ENCODE measurements at places on chromosomes 7 and 10.

DNA sequence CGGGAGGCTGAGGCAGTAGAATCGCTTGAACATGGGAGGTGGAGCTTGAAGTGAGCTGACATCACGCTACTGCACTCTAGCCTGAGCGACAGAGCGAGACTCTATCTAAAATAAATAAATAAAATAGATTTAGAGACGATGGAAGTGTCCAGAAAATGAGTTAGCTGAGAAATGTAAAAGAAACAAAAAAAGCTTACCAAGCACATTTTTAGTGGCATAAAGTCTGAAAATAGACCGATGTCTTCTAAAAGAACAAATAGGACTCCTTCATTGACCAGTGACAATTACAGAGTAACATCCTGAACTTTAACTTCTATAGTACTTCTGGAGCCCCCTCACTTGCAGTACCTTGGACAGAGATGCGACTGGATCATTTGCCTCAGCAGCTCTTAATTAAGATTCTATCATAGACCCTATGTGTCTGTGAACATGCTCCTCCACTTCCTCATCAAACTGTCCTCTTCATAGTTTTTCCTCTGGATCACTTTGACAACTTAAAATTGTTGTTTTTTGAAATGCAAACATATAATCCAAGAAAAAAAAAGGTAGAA lies 25.2 kb upstream of the SRPK2 start:
- no peak for DNase-seq

GRCh38 chr10:6813306-6813705 lies 233.2 kb upstream of the PRKCQ start:
- no peak for DNase-seq

- DNase-seq = no peak
Observed at GRCh38 chr10:58394471-58394870, 9.3 kb downstream of the TFAM start.

- no peak for DNase-seq
Observed at GRCh38 chr10:88852327-88852726, 683 bp upstream of the ANKRD22 start.

GRCh38 chr7:142348100-142348499 lies 90.2 kb upstream of the PRSS58 start:
- DNase-seq = no peak

DNA sequence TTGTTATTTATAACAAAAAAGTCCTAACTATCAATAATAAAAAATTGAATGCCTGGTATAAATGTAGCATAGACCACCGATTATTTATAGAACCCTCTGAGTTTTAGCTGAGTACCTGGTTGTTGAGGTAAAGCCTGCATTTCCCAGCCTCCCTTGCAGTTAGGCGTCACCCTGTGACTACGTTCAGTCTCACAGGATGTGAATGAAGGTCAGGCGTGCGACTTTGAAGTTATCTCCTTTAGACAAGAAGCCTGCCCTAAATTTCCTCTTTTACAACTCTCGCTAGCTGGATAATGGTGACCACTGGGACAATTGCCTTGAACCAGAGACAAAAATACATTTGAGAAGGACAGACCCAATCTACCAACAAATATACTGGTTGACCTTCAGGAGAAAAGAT lies 67.5 kb upstream of the TES start:
- DNase-seq = no peak

DNA sequence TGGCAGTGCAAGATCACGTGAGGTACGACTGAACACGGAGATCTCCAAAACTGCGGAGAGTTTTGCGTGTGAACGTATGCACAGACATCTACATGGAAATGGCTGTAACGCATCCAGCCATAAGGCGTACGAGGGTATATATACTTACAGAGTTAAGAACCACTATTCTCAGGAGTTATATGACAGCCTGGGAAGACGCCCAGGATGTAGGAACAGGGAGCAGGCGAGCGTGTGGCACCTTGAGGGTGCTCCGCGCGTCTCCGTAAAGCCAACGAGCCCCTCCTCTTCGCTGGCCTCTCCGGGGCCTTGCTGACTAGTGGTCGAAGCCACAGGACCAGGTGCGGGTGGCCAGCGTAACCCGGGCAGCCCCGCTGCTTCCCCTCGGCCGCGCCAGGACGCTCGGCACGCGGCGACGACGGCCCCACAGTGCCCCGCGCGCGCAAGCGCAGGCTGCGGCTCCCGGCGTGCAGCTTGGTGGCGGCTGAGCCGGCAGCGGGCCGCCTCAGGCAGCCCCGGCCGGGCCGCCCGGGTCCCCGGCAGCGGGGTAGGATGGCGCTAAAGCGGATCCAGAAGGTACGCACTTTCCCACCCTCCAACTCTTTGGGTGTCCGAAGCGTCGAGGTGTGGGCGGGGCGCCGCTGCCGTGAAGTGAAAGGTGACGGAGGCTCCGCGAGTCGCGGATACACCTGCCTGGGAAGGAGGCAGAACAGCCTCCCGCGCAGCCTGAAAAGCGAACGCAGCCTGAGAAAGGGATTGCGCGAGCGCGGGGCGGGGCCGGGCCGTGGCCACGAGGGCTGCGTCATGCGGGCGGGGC lies at the start of gene UBE2D4:
TSS of gene UBE2D4 (plus strand) at position 453 of the 814 bp plus-strand sequence. CDS start at position 550, 97 bp downstream.
- DNase-seq = peak; percentile 62

- no peak for DNase-seq
Observed at GRCh38 chr7:107499731-107500130, 29.9 kb downstream of the GPR22 start.

DNA sequence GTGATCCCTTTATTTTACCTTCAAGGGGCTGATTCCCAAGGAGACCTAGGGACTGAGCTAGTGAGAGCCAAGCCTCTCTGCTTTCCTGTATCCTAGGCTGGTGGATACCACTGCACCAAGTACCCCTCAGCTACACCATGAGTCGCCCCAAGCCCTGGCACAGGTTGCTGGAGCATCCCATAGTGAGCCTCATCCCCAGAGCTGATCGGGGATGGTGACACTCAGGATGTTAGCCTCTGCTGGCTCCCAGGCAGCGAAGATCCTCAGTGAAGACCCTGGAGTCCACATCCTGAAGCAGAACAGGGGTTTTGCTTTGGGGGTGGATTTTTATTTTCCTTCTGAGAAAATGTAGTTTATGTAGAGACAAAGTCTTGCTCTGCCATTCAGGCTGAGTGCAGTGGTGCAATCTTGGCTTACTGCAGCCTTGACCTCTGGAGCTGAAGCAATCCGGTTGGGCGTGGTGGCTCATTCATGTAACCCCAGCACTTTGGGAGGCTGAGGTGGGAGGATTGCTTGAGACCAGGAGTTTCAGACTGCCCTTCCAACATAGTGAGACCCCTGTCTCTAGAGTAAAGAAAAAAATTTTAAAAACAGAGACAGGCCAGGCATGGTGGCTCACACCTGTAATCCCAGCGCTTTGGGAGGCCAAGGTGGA lies 12.5 kb upstream of the ZNF212 start:
- DNase-seq = no peak

- no peak for DNase-seq
Observed at GRCh38 chr10:132319853-132320653, 11.9 kb upstream of the LRRC27 start.

- peak; percentile 69 for DNase-seq
Observed at GRCh38 chr7:7732621-7733281, 14.3 kb upstream of the RPA3 start.

DNA sequence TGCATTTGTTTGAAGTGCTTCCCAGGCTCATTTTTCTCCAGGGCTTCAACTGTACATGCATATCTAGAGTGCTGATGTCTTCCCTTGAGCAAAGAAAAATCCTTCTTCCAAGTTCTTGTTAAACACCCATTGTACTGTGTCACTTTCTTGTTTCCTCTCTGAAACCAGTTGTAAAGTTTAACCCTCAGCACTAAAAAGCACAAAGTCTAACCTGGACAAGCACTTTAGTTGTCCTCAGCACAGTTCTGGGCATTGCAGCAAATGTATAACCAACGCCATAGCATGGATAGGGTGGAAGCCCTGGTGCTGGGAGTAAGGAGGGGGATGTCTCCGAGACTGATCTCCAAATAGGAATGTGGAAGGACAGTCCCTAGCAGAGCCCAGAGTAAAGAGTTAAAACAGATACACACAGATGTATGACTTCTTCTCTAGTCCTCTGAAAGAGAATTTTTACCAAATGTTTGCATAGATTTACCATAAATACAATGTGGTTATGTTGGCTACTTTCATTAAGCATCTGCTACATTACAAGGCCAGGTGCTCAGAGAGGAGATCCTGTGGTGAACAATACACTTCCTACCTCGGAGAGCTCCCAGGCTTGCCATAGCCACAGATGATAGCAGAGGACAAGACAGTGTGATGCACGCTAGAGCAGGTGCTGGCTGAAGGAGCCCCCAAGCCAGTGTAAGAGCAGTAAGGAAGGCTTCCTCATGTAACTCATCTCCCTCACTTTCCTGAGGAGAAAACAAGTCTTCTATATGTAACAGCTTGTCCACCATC lies 57.0 kb downstream of the DNAJC12 start:
- DNase-seq = no peak

GRCh38 chr7:13897819-13898218 lies 91.6 kb downstream of the ETV1 start:
- DNase-seq = no peak

DNA sequence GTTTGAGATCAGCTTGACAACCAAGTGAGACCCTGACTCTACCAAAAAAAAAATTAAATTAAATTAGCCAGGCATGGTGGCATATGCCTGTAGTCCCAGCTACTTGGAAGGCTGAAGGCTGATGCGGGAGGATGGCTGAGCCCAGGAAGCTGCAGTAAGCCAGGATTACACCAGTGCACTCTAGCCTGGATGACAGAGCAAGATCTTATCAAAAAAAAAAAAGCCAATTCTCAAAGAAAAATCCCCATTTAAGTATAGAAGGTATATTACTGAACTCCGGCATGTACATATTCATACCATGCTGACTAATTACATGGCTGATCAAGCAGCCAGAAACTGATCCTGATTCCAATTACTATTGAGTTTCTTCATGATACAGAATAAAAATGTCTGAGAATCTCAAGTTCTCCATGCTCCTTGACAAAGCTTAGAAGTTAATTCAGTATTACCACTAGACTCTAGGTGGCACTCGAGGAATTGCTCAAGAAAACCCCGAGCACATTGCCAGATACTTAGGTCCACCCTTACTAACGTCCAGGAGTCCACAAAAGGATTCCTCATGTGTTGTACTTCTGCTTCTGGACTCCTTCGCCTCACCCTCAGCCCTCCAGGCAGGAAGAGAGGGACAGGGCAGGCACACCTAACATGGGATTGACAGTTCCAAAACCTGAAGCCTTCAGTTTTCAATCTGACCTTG lies 148.9 kb downstream of the PARD3 start:
- DNase-seq = peak; percentile 50

DNA sequence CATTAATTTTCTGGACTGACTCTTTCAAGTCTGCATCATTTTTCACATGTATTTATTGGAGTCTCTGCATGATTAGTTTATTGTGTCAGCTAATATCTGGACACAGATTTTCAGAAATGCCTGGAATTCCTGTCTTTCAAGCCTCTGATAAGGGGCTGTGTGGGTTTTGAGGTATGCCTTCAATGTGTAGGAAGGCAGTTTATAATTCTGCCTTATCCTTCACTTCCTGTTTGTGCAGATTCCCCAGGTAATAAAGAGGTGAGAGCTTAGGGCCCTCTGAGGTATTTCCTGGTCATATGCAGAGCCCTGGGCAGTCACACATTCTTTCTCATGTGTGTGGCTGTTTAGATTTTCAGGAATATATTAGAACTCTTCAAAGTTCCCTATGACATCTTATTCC lies 79.4 kb upstream of the PRKCQ start:
- DNase-seq = no peak

DNA sequence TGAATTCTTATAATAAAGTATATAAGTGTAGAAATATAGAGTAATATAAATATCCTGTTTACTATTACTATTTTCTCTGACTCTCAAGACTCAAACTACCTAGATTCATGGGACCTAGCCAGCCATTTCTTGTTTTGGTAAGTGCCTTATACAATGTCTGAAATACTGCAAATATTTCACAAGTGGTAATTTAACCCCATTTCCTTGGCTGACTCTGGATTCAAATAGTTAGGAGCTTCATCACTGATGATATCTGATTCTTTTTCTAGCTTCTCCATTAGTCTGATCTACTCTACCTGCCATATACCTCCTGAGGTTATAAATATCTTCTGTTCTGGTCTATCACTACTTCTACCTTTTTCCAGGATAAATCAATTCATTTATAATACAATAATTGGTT lies 6.4 kb upstream of the RALA start:
- DNase-seq = no peak

DNA sequence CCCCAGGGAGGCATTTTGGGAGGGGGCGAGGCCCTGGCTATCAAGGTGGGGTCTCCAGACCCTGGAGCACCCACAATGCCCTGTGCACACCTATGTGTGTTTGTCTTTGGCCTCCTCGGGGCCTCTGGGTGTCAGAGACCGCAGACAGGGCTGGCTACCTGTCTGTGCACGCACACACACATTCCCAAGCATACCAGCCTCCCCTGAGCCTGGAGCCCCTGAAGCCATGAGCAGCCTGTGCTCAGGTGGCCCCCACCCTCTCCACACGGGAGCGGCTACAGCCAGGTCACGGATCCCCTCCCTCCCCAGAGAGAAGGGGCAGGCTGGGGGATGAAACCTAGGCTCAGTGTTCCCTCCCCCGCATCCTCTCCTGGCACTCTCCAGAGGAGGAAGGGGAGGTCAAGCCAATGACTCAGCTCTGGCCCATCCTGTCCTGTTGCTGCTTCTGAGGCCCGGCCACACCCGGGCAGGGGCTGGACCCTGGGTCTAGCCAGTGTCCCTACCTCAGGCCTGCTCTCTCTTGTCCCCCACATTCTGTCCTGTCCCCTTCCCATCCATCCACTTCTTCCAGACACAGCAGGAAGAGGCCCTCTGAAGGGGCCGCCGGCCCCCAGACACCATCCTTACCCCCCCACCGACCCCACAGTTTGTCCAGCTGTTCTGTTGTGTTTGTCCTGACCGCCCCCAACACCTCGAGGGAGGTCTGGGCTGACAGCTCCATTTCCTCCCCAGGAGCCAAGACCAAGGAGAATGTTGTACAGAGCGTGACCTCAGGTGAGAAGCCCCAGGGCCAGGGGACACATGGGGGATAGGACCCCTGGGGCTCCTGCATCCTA lies 720 bp downstream of the SNCG start:
- no peak for DNase-seq

- DNase-seq = no peak
Observed at GRCh38 chr7:80357530-80357929, 154.3 kb downstream of the GNAT3 start.

- no peak for DNase-seq
Observed at GRCh38 chr7:155464948-155465739, 7.2 kb downstream of the EN2 start.

DNA sequence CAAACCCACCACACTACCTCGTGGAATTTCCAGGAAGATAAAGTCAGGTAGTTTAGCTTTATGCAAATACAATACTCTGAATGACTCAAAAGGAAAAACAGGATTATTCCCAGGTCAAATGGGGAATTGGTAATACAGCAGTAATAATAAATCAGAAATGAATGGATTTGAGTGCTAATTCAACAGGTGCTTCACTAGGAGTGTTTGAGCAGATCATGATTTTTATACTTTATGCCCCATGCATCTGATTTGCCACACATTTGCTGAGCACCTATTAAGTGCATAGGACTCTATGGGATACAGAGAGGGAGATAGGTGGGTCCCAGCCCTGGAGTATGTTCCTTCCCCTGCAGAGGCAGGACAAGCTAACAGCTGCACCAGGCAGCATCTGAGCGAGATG lies 381.4 kb upstream of the PODXL start:
- DNase-seq = no peak
